T follicular helper cell (primary cell): ENCODE measurements at places on chromosomes 16 and 17.
A peak's percentile ranks its signal among the peaks of the same experiment; 100 is the strongest.

- DNase-seq = no peak
These were observed 148.2 kb downstream of the C16orf78 start for GRCh38 chr16:49521734-49522325.

GRCh38 chr16:1908983-1909382 is 9.2 kb downstream of the HS3ST6 start:
- DNase-seq = no peak

DNA sequence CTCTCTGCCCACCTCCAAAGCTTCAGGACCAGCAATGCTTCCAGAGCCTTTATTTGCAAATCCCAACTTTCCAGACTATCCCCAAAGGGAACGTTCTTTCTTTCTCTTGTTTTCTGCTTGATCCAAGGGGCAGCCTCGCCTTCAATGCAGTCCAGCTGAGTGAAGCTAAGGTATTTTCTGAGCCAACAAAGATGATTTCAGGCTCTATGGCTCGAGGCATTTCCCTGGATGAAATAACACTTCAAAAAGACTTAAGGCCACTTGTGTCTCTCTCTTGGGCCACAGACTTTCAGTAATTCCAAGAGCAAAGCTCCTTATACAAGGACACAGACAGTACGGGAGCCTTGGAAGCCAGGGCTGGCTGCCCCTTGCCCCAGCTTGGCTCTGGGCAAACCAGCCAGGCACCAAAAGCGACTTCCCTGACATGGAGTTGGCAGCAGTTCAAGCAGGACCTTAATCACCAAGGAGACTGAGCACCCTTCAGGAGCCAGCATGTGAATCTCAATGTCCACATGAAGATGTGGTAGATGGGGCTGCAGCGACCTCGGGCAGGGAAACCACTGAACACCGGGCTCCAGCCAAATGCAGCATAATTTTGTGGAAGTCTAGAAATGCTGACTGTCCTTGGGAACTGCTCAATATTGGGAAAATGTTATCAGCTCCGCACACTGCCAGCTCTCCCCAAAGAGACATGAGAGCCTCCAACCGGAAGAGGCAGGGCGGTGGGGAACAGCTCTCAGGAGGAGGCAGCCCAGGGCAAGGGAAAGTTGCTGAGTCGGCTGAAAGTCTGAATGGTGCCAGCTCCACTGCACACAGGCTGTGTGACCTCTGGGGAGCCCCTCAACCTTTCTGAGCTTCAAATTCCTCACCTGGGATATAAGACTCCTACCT is 39.0 kb downstream of the TK2 start:
- no peak for DNase-seq

DNA sequence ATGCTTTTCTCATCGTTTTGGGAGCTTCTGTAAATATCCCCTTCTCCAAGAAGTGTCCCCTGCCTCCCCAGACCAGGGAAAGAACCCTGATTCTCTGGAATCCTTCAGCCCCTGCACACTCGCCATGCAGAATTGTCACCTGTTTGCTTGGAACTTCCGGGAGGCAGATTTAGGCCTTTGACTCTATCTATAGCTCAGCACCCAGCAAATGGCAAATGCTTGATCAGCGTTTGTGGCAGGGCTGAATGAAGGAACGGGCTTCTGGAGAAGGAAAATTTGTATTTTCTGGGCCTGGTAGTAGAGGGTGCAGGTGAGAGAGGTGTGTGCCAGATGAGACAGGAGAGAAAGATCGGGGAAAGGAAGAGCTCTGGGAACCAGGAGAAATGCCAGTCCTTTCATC is 18.3 kb upstream of the CACNG4 start:
- no peak for DNase-seq

- DNase-seq = no peak
These were observed 224.0 kb upstream of the TNRC6C start for GRCh38 chr17:77734371-77735080.

GRCh38 chr17:42311240-42312034 is 23.1 kb downstream of the STAT5A start:
- no peak for DNase-seq

GRCh38 chr17:80855196-80855947 is 136.3 kb upstream of the CHMP6 start:
- DNase-seq = no peak

DNA sequence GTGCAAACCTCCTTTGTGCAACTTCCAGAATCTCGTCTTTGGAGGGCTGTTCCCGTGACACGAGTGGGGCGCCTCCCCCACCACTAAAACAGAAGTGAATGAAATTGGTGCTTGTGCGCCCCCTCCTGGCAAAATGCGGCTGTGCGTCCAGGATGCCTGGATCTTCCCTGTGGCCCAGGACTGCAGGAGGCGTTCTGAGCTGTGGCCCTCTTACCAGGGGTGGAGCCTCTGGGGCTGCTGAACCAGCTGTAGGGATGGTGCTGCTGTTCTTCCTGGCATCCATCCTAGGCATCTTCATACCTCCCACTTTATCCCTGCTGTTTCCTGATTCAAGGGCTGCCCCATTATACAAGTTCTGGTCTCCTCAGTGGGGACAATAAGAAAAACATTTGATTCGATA is 18.5 kb upstream of the NAGLU start:
- peak; percentile 73 for DNase-seq

GRCh38 chr16:105521-105920 is 27.5 kb downstream of the MPG start:
- DNase-seq = no peak

GRCh38 chr17:45018514-45018847 is 33.0 kb downstream of the DCAKD start:
- no peak for DNase-seq

- no peak for DNase-seq
These were observed 16.3 kb downstream of the SCPEP1 start for GRCh38 chr17:56994009-56994792.

DNA sequence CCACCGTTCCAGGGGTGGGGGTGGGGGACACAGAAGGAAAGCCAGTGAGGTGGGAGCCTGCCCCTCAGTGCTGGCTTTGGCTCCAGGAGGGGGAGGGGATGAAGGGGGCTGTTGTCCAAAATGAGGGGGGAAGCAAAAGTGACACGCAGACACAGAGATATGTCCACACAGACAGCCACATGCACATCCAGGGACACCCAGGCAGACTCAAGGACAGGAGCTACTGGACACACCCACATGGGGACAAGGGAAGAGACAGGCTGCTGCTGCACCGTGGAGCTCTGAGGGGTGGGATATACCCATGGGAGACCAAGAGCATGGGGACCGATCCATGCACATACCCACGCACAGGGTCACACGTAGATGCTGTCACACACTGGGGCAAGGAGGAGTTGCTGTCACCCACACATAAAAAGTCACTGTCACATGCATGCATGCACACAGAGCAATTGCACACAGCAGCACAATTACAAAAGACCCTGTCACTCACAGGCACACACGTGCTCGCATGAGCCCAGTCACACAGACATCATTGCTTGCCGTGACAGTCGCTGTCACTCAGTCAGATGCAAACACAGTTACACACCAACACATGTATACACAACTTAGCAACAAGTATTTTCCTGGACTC is 1.3 kb downstream of the THRA start:
- DNase-seq = no peak
